A549 treated with Hydrocortisone at 1 μM for 4 hours (cell line): ENCODE measurements at places on chromosomes 2 and 18. TPM values are rescaled to one million over a fixed set of nuclear protein-coding genes. Genes with fewer than 3 reads are reported as not detected.

ACKR3 gene
- 9.1 to 14.4 TPM (median 12.0 TPM) in 5 replicates for total RNA-seq

TUBB8B gene
- total RNA-seq, result not detected in 5 replicates

ELOA2 gene
- not detected in 5 replicates for total RNA-seq

TPO gene
- 0.07 to 0.17 TPM (median 0.10 TPM) in 5 replicates for total RNA-seq

NBAS gene
- 15.3 to 16.1 TPM (median 16.0 TPM) in 5 replicates for total RNA-seq

GLI2 gene
- 17.3 to 24.6 TPM (median 22.1 TPM) in 5 replicates for total RNA-seq

MBD1 gene
- total RNA-seq, result 31.4 to 35.1 TPM (median 33.0 TPM) in 5 replicates

ADD2 gene
- total RNA-seq, result 18.8 to 28.6 TPM (median 25.3 TPM) in 5 replicates

SKOR2 gene
- not detected in 5 replicates for total RNA-seq

ATP8B1 gene
- 6.0 to 8.9 TPM (median 6.8 TPM) in 5 replicates for total RNA-seq

VWC2L gene
- total RNA-seq, result not detected in 5 replicates

STEAP3 gene
- 43.4 to 54.7 TPM (median 52.2 TPM) in 5 replicates for total RNA-seq

FEV gene
- total RNA-seq, result not detected in 5 replicates

CD28 gene
- total RNA-seq, result not detected in 5 replicates

HOXD11 gene
- 5.5 to 6.7 TPM (median 6.2 TPM) in 5 replicates for total RNA-seq

TTLL4 gene
- 22.1 to 25.6 TPM (median 23.7 TPM) in 5 replicates for total RNA-seq

CCDC85A gene
- total RNA-seq, result 0.29 to 0.33 TPM (median 0.32 TPM) in 5 replicates

EVA1A gene
- 8.0 to 10.3 TPM (median 8.4 TPM) in 5 replicates for total RNA-seq

ALK gene
- total RNA-seq, result 0.02 TPM in 1 of 5 replicates, not detected in the others

LAMA3 gene
- total RNA-seq, result 52.1 to 67.0 TPM (median 61.8 TPM) in 5 replicates

TRIM43 gene
- 0.07 to 0.15 TPM (median 0.08 TPM) in 3 of 5 replicates, not detected in the others for total RNA-seq

CREG2 gene
- total RNA-seq, result 8.8 to 13.5 TPM (median 12.1 TPM) in 5 replicates

CCDC141 gene
- total RNA-seq, result 0.01 TPM in 1 of 5 replicates, not detected in the others

FAM110C gene
- 0.08 to 0.30 TPM (median 0.21 TPM) in 5 replicates for total RNA-seq

LIMS2 gene
- total RNA-seq, result 6.3 to 9.8 TPM (median 6.4 TPM) in 5 replicates

CNDP1 gene
- total RNA-seq, result not detected in 5 replicates

MEP1B gene
- 0.06 to 0.10 TPM in 2 of 5 replicates, not detected in the others for total RNA-seq

GAL3ST2 gene
- 0.18 to 0.25 TPM (median 0.23 TPM) in 5 replicates for total RNA-seq

ASB18 gene
- not detected in 5 replicates for total RNA-seq

TEX44 gene
- not detected in 5 replicates for total RNA-seq

PDCD1 gene
- 0.12 TPM in 1 of 5 replicates, not detected in the others for total RNA-seq

RAD51AP2 gene
- not detected in 5 replicates for total RNA-seq

CCDC138 gene
- 6.5 to 9.5 TPM (median 7.8 TPM) in 5 replicates for total RNA-seq

SELENOI gene
- 14.4 to 21.6 TPM (median 16.7 TPM) in 5 replicates for total RNA-seq

PNO1 gene
- 47.5 to 59.7 TPM (median 51.7 TPM) in 5 replicates for total RNA-seq

COL6A3 gene
- total RNA-seq, result 0.14 to 0.43 TPM (median 0.36 TPM) in 5 replicates
